T-helper 17 cell (primary cell): ENCODE measurements at places on chromosomes 16 and 17. TPM values are rescaled to one million over a fixed set of nuclear protein-coding genes. Genes with fewer than 3 reads are reported as not detected.

CSF3 gene
- not detected for total RNA-seq

OSGIN1 gene
- 1.4 TPM for total RNA-seq

SOX15 gene
- not detected for total RNA-seq

SAT2 gene
- total RNA-seq = 39.1 TPM

NEUROD2 gene
- not detected for total RNA-seq

KIF2B gene
- not detected for total RNA-seq

ADAM11 gene
- total RNA-seq = 0.40 TPM

GRCh38 chr17:57257195-57257894 lies 1.0 kb downstream of the MSI2 start:
- H3K27ac ChIP-seq = peak overlapping the region; percentile 97
- no peaks in the 10 kb centered on the region for H3K27me3 ChIP-seq
- DNase-seq = no peak
- peaks cover 2% of the 10 kb centered on the region for H3K36me3 ChIP-seq
- peaks cover 46% of the 10 kb centered on the region for H3K4me1 ChIP-seq

DNA sequence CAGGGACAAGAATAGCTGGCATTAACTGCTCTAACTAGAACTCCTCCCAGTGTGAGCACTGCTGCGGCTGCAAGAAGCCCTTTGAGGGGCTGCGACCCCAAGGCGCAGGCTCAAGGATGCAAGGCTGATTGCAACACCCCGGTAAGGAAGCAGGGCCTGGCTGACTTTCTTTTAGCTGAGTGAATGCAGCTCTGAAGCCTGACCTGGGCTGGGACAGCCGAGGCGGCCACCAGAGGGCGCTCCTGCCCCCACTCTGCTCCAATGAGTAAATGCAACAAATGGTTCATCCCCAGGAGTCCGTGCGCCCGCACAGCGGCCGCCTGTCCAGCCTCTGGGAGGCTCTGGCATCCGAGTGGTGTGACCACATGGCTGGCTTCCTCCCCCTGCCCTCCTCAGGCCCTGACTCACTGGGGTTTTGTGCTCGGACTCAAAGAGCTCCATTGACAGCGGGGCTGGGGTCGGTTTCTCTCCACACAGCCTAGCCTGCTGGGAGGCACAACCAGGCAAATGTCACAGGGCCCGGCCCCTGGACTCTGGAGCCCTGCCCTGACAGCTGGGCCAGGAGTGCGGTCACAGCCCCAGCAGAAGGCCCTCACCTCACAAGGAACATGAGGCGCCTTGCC lies at the start of gene SMIM5:
Gene SMIM5 (plus strand): TSS at position 572 of the 623 bp plus-strand sequence. CDS start 6,768 bp downstream, outside the sequence.
- H3K36me3 ChIP-seq = no peaks in the 10 kb centered on the region
- H3K27me3 ChIP-seq = no peaks in the 10 kb centered on the region
- no peak within 1 kb of the TSS for H3K27ac ChIP-seq
- H3K4me3 ChIP-seq = no peak within 1 kb of the TSS
- peaks cover 3% of the 10 kb centered on the region for H3K4me1 ChIP-seq
- DNase-seq = peak; percentile 67

DNA sequence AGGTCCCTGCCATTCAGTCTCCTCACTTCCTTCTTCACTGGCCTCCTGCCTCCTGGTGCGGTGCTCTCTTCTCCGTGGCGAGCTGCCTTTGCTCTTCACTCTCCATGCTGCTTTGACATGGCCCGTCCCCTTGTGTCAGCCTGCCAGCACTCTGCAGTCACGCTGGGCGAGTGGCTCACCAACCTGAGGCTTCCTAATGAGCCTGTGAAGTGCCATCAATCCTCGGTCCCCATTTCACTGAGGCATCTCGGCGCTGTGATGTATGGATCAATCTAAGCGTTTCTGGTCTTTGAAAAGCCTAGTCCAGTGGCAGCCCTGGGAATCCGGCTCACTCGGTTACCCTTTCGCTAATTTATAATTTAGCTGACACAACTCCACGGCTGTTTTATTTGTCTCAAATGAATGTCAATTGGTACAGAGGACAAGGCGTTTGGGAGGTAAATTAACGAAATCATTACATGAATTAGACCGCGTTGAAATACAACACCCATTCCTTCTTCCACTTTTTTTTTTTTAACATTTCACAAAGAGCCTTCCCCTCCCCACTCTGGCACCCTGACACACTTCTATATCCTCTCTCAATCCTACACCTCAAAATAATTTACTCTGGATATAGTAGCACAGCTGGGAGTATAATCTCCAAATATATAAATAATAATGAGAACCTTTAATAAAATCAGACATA lies 610.7 kb downstream of the TMEM114 start:
- no peak overlapping the region for H3K27ac ChIP-seq
- no peak for DNase-seq
- no peaks in the 10 kb centered on the region for H3K27me3 ChIP-seq
- H3K36me3 ChIP-seq = no peaks in the 10 kb centered on the region
- no peak overlapping the region for H3K4me3 ChIP-seq
- no peaks in the 10 kb centered on the region for H3K4me1 ChIP-seq

DNA sequence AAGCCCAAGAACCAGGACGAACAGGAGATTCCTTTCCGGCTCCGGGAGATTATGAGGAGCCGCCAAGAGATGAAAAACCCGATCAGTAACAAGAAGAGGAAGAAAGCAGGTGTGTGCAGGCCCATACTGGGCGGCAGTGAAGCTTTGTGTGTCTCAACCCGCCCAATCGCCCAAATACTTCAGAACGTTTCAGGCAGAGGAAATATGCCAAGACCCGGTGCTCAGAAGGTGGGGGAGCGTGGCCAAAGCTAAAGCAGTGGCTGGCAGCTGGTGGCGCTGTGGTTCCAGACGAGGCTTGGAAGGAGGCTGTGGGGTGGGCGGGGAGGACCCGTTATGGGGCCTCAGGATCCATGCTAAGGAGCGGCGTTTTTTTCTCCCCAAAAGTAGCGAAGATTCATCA lies 1.2 kb downstream of the CCDC137 start:
- no peaks in the 10 kb centered on the region for H3K36me3 ChIP-seq
- peaks cover 33% of the 10 kb centered on the region for H3K4me1 ChIP-seq
- no peaks in the 10 kb centered on the region for H3K27me3 ChIP-seq

GRCh38 chr16:30760577-30761426 lies 1.1 kb downstream of the CFAP119 start:
- H3K27ac ChIP-seq = peak overlapping the region; percentile 92
- no peak for DNase-seq
- peak overlapping the region; percentile 95 for H3K4me3 ChIP-seq
- H3K36me3 ChIP-seq = peaks cover 4% of the 10 kb centered on the region
- H3K4me1 ChIP-seq = peaks cover 22% of the 10 kb centered on the region

DNA sequence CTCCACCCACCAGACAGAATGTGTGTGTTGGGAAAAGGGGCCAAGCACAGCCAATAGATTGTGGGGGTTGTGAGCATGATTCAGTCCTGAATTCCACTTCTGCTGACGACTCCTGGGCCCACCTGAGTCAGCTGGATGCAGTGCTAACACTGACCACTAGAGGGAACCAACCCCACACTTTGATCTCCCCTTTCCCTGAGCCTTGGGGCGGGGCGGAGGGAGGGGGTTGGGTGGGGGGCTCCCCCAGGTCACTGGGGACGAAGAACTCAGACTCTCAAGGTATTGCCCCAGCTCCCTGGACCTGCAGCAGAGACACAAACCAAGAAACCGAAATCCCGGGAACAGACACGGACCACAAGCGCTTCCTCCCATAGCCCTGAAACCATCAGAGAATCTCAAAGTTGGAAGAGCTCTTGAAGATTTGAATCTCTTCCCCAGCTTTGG lies 621 bp upstream of the CSHL1 start:
- H3K4me3 ChIP-seq = no peak overlapping the region
- no peaks in the 10 kb centered on the region for H3K36me3 ChIP-seq
- H3K27me3 ChIP-seq = peaks cover 15% of the 10 kb centered on the region
- peaks cover 2% of the 10 kb centered on the region for H3K4me1 ChIP-seq
